ENCODE measurements at places on chromosomes 3 and 15. TPM values are rescaled to one million over a fixed set of nuclear protein-coding genes. Genes with fewer than 3 reads are reported as not detected.

The BLM gene
- total RNA-seq: 1.6 TPM

The USP50 gene
- not detected for total RNA-seq

The ZKSCAN7 gene
- total RNA-seq: 7.1 TPM

The CLDN18 gene
- total RNA-seq: not detected

The VILL gene
- total RNA-seq: 5.5 TPM

The LRRC2 gene
- total RNA-seq: 2.2 TPM

The RETNLB gene
- not detected for total RNA-seq

The MASP1 gene
- total RNA-seq: 1.8 TPM

The CLDN16 gene
- not detected for total RNA-seq

The GADL1 gene
- not detected for total RNA-seq

The UPK1B gene
- not detected for total RNA-seq

The SLC15A2 gene
- total RNA-seq: under 0.01 TPM

The CHST2 gene
- 19.8 TPM for total RNA-seq

The ZNF620 gene
- total RNA-seq: 2.6 TPM

The EPB42 gene
- total RNA-seq: not detected

The PATL2 gene
- total RNA-seq: not detected

The SYNM gene
- total RNA-seq: 0.65 TPM

The ZNF501 gene
- total RNA-seq: 4.7 TPM

The BTBD1 gene
- 70.6 TPM for total RNA-seq

The MED12L gene
- 0.80 TPM for total RNA-seq

The EIF2A gene
- 186 TPM for total RNA-seq

The IL12A gene
- 6.9 TPM for total RNA-seq

The STRA6 gene
- total RNA-seq: 13.1 TPM

The CCDC80 gene
- total RNA-seq: 48.7 TPM

The GOLGA8J gene
- not detected for total RNA-seq

The SCN11A gene
- total RNA-seq: under 0.01 TPM

The CSPG5 gene
- 0.08 TPM for total RNA-seq

The SLC2A2 gene
- total RNA-seq: not detected

The ECE2 gene
- total RNA-seq: not detected

The LRRK1 gene
- total RNA-seq: 9.8 TPM

The RUBCN gene
- total RNA-seq: 11.0 TPM

The LDHAL6B gene
- not detected for total RNA-seq

The NR1I2 gene
- not detected for total RNA-seq

The UTS2B gene
- 0.65 TPM for total RNA-seq

The PLA2G4E gene
- not detected for total RNA-seq

The C3orf49 gene
- not detected for total RNA-seq

The CP gene
- 1.0 TPM for total RNA-seq

The C2CD4B gene
- 4.1 TPM for total RNA-seq

The PLAAT1 gene
- total RNA-seq: 1.2 TPM

The PDZRN3 gene
- 33.1 TPM for total RNA-seq

The DPPA2 gene
- total RNA-seq: not detected

Measured in epithelial cell of alveolus of lung (primary cell).